NCI-H1092 (cell line): ENCODE measurements at places on chromosomes 6 and 20.

GRCh38 chr6:73690056-73690455, 5.9 kb upstream of the CD109 start:
- no peak for DNase-seq

DNA sequence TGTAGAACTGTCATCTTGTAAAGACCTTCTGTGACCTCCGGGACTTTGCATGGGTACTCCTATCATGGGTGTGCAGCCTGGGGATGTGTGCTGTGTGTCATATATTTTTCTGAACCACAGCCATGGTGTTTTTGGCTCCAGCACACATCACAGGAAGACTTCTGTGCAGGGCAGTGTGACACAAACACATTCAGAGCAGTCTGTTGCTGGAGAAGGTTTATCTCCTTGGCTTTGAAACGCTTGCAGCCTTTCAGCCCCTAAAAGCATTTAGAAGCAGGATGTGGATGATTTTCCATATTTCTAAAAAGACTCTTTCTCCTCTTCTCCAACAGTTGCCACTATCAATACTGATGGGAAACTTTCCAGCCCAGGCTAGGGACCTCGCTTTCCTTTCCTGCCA, 221.6 kb upstream of the FOXA2 start:
- DNase-seq = no peak

GRCh38 chr6:62615366-62616015, 329.5 kb upstream of the KHDRBS2 start:
- no peak for DNase-seq

- no peak for DNase-seq
These were observed 16.4 kb upstream of the MAS1 start for GRCh38 chr6:159874435-159874834.

DNA sequence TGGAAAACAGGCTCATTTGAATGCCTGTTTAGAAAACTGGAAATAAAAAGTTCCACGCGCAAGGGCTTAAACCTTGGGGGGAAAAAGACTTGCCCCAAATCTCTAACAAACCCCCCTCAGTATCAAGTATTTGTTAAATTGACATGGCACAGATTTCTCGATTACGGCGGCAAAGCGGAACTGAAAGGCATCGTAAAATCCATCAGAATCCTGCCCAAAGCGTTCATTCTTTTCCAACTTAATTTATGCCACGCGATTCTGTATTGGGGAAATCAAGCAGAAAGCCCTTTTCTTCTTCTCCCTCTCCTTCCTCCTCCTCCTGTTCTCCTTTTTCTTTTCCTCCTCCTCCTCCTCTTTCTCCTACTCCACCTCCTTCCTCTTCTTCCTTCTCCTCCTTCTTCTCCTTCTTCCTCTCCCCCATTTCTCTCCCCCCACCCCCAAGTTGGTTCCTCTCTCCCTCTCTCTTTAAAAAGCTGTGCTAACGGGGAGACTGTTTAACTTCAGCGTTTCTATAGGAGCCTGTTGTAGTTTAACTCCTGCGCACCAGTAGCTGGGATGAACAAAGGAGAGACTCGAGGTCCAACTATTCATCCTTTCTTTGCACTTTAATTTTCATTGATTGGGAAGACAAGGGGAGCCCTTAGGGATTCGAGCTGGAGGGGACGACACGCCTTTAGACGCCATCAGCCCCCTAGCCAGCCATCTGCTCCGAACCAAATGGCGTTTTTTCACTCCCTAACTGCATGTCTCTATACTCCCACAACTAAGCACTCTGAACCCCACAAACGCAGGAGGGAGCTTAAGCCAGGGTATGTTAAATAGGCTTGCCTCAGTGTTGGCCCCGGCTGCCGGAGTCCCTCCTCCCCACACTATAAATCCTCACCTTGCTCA, 2.7 kb upstream of the DLL1 start:
- DNase-seq = no peak
